T-helper 17 cell (primary cell): ENCODE measurements at places on chromosomes 1 and 21.

DNA sequence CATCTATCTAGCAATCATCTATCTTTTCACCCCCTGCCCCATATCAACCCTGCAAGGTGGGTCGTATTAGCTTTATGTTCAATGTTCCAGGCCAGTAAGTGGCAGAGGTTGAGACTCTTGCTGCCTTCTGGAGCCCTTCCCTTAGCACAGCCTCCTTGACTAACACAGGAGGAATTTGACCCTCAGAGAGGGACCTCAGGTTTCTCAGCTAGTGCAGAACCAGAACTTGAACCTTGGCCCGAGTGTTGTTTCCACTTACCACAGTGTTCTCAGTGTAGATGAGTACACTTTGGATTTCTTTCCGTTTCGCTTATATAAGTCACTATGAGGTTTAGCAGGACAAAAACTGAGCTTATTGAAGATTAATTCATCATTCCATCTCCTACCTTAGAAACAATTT lies 11.1 kb upstream of the ATF3 start:
- DNase-seq, result no peak

- DNase-seq, result no peak
Observed at GRCh38 chr1:202858789-202859414, 30.0 kb downstream of the RABIF start.

DNA sequence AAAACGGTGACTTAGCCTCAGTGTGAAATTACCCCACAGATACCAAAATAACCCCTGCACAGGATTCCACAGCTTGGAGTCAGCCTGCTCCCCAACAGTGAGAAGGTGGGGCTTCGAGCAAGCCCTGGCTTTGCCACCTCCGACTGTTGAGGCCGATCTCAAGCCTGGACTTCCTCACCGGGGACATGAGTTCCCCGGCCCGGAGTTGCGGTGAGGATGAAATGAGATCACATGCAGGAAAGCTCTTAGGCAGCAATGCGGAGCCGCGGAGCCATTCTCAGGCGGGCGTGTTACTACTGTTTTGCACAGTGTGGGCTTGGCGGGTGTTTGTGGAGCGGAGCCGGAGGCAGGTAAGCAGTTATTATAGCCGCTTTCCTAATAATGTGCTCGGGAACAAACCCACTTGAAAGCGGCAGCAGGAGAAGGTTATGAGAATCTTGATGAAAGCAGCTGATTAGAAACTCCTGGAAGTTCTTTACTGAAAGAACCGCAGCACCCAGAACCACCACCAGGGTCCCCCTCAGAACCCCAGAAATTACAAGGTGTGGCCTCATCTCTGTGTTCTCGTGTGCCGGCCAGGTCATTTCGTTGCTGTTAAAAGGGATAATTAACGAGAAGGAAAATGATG lies 3.9 kb upstream of the CLSTN1 start:
- no peak for DNase-seq

GRCh38 chr1:116375887-116376728 lies 3.1 kb downstream of the ATP1A1 start:
- no peak for DNase-seq

DNA sequence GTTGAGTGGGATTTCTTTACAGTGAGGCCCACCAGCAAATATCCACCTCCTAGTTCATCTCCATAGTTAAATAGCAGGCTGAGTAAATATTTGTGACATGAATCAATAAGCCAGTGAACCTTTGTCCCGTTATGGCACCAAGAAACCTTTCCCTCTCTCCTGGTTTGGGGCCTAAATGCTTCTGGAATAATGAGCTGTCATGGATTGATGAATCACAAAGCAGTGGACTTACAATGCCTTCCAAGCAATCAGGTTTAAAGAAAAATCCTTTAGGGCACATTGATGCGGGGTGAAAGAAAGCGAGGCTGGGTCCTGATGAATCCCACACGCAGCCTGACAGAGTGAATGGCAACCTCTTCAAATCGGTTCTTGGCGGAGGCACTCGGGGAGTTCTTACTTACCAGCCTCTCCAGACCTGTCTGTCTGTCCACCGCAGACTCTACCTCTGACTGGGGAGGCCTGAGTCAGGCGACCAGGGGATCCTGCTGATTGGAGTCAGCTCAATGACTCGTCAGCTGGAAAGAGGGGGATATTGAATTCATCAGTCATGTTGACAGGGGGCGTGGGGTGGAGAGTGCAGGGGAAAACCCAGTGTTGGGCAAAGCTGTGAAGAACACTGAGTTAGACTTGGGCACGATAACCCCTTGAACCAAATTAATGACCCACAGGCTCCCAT lies 247.3 kb downstream of the PLPP3 start:
- no peak for DNase-seq

GRCh38 chr1:159983681-159984080 lies 29.6 kb upstream of the SLAMF9 start:
- DNase-seq, result no peak

GRCh38 chr1:98289311-98289710 lies 368.5 kb upstream of the DPYD start:
- no peak for DNase-seq

- no peak for DNase-seq
Observed at GRCh38 chr1:198316546-198317100, 159.8 kb downstream of the NEK7 start.

- DNase-seq, result peak; percentile 36
Observed at GRCh38 chr1:91803847-91804545, 82.0 kb downstream of the TGFBR3 start.

DNA sequence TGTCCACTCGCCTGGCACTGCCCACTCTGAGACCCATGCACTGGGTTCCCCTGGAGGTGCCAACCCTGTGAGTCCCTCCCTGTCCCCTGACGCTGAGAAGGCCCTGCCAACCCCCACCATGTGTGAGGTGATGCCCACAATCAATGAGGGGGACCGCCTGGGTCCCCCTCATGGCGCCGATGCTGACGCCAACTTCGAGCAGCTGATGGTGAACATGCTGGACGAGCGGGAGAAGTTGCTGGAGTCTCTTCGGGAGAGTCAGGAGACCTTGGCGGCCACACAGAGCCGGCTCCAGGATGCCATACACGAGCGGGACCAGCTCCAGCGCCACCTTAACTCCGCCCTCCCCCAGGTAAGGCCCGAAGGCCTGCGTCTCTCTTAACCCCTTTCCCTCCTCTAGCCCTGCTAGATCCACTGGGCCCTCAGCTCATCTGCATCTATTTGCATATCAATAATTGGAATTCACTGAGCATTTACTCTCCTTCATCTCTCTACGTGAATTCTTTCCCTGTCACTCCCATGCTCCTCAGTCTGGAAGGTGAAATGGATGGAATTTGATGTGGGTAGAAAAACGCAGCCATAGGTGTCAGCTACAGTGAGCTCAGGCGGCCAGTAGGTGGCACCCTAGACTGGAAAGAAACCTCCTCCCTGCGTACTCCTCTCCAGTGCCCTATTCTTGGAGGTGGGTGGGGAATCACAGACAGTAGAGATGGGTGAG lies 12.8 kb downstream of the PPFIA4 start:
- peak; percentile 56 for DNase-seq

- no peak for DNase-seq
Observed at GRCh38 chr1:215287362-215287761, 204.8 kb downstream of the KCNK2 start.

GRCh38 chr1:202615501-202616354 lies 94.5 kb downstream of the SYT2 start:
- no peak for DNase-seq

GRCh38 chr1:147334292-147334691 lies 91.8 kb downstream of the CHD1L start:
- DNase-seq, result no peak

DNA sequence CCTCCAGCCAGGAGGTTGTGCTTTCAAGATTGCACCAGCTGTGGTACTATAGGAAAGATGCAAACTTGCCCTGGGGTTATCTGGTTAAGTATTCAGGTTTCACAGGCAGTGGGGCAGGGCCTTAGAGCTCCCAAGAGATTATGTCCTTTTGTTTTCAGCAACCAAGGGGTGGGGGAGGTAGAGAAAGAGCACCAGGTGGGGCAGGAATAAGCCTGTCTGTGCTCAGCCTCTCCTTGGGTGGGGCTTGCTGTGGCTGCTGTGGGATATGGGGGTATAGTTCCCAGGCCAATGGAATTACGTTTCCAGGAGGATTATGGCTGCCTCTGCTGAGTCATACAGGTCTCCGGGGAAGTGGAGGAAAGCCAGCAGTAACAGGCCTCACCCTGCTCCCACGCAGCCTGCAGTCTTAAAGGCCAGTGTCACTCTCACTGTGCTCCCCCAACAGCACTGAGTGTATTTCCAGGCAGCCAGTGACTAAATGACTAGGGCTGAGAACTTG lies 508.6 kb downstream of the RWDD3 start:
- DNase-seq, result no peak

DNA sequence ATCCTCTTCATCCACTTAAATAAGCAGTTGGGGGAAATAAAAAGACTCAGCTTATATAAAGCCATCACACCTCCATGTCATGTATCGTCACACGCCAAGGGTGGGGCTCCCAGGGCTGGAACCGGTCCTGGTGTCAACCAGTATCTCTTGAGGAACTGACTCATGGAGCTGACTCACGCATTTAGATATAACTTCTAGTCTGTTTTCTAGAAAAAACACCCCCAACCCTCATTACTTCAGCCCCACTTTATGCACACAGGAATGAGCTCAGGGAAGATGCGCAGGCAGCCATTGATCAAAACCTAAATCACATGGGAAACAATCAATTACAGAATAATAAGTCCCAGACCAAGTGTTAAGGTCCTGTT lies 6.9 kb upstream of the IL22RA1 start:
- DNase-seq, result no peak

DNA sequence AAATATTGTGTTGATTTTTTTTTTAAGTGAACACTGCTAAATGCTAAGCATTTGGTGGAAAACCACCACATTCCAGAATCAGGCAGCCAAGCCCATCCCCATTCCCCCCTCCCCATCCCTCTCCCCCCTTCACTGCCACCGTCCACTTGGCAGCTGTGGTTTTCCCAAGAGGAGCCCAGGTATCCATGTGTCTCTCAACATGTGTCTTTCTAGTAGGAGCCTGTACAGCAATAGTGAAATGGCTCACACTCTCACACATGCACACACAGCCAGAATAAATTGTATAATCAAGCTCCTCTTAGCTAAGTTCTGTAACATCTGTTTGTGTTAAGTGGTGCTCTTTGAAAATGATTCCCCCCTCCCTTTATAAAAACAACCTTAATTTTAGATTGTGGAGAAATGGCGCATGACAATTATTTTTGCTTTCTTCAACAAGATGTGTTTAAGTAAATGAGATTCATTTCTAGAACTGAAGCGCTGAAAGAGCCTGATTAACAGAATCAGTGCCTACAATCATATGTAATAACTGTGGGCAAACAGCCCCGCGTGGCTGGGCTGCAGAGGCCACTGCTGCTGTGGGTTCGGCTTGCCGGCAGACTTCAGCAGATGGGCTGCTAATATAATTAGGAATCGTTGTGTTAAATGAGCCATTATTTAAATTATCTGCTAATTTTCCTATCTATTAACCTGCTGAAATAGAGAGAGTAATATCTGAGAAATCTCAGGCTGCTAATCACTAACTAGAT lies 43.3 kb downstream of the BACE2 start:
- no peak for DNase-seq

- DNase-seq, result no peak
Observed at GRCh38 chr1:26353976-26354820, at the start of gene CRYBG2. Gene CRYBG2 (minus strand): TSS chr1:26354130. CDS start chr1:26346657, 7,473 bp downstream.

DNA sequence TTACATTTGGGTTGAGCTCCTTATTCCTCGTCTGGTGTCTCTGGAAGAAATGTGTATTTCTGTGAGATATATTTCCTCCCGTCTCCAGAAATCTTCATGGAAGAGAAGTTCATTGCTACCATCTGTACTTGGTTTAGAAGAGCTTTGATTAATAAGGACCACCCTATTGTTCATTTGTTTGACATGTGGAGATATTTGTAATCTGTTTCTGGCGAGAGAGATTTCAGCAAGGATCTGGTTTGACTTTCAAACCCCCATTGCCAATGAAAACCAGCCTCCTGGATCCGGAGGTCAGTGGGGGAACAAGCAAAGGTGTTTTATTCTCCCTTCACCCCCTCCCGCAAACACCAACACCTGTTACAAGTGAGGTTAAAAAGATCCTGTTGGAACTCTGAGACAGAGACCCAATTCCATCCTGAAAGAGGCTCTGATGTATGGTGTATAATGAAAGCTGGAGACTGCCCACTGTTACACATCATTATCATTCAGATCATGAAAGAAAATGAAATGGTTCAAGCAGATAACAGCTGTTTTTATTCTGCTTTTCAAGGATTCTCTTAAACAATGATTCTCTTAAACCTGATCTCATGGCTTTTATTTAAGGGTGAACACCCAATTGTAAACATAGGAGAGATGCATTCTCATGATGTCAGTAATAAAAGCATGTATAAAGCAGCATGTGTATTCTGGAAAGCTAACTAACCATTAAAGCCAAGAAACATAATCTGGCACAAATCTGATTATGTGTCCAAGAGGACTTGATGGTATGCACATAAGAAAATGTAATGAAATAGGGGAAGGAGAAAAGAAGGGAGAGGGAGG lies 393.5 kb upstream of the ADGRL2 start:
- DNase-seq, result no peak

GRCh38 chr1:7516341-7516740 lies 254.8 kb upstream of the VAMP3 start:
- DNase-seq, result no peak

- DNase-seq, result no peak
Observed at GRCh38 chr1:220521778-220522177, 6.2 kb upstream of the MARK1 start.

GRCh38 chr1:34806396-34806795 lies 13.6 kb downstream of the GJA4 start:
- DNase-seq, result no peak

GRCh38 chr1:238319957-238320356 lies 429.2 kb upstream of the ZP4 start:
- no peak for DNase-seq
